ENCODE measurements at places on chromosomes 1 and 21.

DNA sequence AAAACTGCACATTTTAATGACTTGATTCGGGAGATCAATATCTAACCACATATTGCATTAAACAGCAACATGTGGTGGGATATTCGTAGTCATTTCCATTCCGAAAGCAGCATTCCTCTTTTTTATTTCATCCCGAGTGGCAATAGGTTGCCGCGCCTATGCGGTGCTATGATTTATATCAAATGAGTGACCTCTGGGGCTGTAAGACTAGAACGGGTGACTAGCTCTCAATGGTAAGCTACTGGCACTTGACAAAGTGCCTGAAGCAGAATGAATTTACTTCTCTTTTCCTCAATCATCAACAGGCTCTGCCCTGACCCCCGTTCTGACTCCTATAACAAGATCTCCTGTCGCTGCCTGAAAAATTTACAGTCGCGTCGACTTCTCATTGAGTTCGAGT lies 162.3 kb downstream of the ZNF281 start:
- peak; percentile 19 for DNase-seq

- no peak for DNase-seq
These were observed 190.2 kb upstream of the LRRC7 start for GRCh38 chr1:69377507-69377906.

DNA sequence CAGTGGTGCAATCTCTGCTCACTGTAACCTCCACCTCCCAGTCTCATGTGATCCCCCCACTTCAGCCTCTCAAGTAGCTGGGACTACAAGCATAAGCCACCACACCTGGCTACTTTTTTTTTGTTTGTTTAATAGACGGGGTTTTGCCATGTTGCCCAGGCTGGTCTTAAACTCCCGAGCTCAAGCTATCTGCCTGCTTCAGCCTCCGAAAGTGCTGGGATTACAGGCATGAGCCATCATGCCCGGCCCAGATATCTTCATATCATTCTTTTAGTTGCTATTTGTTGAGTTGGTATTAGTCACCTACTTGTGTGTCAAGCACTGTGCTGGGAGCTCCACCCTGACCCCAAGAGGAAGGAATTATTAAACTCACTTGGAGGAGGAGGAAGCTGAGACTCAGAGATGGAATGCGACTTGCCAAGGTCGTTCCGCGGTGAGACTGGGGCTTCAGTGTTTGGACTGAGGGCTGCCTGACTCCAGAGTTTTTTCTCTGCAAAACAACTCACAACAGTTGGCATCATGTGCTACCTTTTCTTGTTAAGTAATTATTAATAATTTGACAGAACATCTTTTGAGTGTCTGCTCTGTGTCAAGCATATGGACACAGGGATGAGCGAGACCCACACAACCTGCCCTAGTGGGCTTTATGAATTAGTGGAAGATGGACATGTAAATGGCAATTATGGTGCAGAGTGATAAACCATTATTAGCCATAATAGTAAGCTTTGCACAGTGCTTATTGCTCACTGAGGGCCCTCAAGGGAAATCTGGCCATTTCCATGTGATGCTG lies 132.0 kb downstream of the FOXD2 start:
- no peak for DNase-seq

GRCh38 chr21:46057111-46057709 lies 40.7 kb upstream of the COL6A2 start:
- DNase-seq: peak; percentile 18

- DNase-seq: no peak
These were observed 29.5 kb downstream of the LMO4 start for GRCh38 chr1:87358219-87358618.

DNA sequence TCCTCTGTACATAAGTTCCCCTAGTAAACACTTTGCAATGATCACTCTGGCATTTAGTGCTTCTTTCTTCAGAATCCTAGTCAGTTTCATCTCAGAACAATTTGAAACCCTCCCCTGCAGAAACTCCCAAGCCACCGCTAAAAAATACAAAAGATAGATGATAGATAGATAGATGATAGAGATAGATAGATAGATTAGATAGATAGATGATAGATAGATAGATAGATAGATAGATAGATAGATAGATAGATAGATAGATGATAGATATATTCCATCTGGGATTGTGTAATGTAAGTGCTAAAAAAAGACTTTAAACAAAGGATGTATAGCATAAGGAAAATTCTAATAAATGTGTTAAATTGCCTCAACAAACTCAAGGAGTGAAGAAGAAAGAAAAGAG lies 212.6 kb upstream of the POGK start:
- DNase-seq: no peak

DNA sequence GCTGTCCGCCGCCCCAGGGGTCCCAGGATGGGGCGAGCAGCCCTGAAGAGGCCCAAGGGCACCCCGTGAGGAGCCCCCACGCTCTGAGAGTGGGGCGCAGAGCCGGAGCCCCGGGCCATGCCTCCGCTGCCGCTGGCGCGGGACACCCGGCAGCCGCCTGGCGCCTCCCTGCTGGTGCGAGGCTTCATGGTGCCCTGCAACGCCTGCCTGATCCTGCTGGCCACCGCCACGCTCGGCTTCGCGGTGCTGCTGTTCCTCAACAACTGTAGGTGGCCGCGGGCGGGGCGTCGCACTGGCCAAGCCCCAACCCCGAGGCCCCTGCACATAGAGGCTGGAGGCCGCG lies 14.5 kb downstream of the AGRN start:
- DNase-seq: peak; percentile 50

DNA sequence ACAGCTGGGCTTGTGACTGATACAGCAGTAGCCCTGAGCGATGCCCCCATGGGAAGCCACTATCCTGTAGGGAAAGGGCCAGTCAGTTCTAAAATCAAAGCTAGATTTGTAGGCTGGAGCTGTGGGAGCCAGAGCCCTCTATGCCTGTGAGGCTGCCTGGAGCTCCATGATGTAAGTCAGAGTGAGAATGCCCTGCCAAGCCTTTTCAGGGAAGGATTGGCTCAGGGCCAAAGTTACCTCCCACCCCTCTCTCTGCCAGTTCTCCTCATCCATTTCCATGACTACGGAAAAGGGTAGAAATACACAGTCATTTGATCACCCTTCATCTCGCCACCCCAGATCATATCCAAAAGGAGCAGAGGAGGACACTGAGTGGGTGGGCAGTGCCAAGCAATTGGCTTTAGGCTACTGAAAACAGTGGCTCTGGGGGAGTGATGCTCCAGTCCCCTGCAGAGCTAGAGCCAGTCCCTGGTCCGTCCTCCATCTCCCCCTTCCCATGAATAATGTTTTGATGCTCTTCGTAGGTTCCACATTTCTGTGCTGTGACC lies 59.5 kb upstream of the KCNA3 start:
- no peak for DNase-seq

- no peak for DNase-seq
These were observed 122.5 kb downstream of the KIF26B start for GRCh38 chr1:245277276-245277675.

DNA sequence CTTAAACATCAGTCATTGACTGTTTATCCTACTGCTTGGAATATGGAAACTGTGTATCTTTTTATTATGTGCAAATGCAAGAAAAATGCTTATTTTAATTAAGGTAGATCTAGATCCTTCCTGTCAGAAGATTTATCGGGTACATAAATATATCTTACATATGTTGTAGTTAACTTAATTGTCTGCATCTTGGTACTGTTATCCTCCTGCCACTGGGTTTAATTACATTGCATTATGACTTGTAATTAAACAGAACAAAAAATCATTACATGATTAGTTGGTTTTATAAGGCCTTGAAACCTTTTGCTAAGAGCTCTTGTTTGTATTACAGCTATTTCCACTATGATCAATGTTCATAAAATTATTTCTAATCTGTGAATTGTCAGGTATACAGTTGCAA lies 211.2 kb downstream of the PTGER3 start:
- no peak for DNase-seq

DNA sequence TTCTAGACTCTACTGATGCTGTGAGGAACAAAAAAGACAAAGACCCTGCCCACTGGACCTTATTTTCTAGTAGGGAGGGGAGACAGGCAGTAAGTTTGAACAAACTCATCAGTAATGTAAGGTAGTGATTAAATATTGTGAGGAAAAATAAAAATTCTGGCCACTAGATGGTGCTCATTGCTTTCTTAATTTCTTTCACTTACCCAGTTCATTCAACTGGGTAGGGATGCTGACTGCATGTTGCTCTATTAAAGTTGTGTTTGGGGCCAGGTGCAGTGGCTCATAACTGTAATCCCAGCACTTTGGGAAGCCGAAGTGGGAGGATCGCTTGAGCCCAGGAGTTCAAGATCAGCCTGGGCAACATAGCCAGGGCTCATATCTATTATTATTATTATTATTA lies 6.3 kb upstream of the KYAT3 start:
- DNase-seq: peak; percentile 84

DNA sequence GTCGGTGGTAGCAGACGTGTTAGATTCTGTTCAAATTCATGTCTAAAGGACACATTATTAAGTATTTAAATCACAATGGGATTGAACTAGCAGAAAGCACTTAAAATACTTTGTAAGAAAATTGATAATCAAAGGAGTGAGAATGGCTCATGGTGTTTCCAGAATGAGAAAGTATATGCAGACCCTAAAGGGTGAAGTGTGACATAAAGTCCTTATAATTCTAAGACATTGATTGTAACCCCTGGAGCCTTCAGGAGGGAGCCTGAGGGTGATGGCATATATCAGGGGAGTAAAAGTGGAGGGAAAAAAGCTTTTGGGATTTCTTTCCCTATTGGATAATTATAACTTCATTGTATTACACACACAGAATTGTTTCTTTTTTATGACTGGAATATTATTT lies at the start of gene OR2C3:
Gene OR2C3 (minus strand): TSS at position 101 of the 400 bp plus-strand sequence. CDS start 3,929 bp downstream, outside the sequence.
- no peak for DNase-seq

- DNase-seq: no peak
These were observed 96.6 kb upstream of the RUNX1 start for GRCh38 chr21:35145626-35146233.

GRCh38 chr1:168348146-168348709 lies 67.6 kb downstream of the TBX19 start:
- peak; percentile 44 for DNase-seq

- DNase-seq: peak; percentile 7
These were observed 102.3 kb downstream of the OSBPL9 start for GRCh38 chr1:51719146-51719545.

DNA sequence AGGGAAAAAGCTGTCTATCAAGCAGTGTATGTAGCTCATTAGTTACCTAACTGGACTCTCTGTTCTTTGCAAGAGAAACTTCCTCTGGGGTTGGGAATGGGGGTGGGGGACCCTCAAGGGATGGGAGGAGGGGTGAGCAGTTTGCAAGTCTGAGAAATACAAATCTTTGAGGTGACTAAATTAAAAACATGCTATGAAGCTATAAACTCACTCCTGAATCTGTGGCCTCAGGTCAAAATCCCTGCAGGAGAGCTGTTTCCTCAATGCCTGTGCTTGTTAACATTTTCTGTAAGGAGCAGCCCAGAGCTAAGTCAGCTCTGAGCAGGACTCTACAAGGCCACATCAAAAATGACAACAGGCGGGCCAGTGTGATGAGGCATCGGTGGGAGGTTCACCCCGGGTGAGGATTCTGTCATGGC lies 32.8 kb upstream of the PTPRC start:
- DNase-seq: no peak

DNA sequence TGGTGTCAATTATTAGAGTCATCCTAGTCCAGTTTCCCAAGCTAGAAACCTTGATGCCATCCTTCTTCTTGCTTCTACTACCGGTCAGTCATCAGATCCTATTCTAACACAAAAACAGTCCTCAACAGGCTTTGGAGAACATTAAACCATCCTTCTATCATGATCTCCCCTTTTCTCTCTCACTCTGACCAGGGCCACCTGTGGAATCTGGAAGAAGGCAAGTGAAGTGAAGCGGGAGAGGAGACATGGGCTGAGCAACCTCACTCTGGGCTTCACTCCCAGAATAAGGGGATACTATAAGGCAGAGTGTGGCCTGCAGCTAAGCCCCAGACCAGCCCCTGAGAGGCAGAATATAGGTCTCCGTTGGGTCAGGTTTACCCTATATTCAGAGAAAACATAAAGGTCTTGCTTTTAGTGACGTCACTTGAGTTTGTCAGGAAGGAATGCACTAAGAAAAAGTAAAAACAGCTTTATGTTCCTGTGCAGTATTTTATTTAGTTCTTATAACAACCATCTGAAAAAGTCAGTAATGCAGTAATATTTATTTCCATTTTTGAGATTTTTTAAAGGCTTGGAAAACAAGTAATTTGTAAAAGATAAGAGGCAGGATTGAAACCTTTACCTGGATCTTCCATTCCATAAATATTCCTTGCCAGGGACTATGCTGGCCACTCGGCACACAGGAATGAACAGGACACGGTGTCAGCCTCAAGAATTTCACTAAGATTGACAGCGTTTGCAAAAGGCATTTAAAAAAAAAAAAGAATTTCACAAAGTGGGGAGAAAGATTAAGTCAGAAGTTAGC lies 61.3 kb downstream of the NFASC start:
- no peak for DNase-seq

- no peak for DNase-seq
These were observed 102.7 kb downstream of the LYST start for GRCh38 chr1:235763962-235764361.

DNA sequence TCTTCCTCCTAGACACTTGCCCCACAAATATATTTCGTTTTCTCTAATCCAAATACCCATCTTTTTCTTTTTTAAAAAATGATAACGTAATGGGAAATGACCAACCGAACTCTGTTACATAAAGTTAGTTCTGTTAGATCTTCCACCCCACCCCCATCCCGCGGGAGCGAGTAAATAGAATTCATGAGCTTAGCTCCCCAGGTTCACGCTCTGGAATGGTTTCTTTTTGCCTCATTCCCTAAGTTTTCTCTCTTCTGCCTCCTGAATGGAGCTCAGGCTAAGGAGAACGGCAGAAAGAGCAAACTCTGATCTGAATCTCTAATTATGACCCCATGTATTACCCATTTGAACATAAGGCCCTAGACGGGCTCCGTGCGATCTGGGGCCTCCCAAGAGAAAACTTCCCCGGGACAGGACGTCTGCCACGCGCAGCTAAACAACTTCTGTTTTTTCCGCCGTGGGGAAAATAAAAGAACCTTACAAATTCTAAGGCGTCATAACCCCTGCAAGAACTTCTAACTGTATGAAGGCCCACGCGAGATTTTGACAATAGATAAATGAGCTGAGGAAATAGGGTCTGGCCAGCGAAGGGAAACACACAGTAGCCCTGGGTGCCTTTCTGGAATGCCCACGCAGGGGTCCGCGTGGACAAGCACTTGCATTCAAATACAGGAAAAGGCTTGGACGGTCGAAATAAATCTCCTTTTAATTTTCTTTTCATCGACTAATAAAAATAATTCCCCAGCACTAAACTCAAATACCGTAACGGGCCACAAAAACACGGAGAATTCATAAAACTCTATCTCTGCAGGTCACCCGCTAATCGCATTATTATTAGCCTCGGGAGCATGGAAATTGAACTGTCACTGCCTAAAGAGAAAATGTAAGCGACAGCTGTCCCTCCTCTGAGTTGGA lies 2.2 kb downstream of the TBX15 start:
- no peak for DNase-seq

DNA sequence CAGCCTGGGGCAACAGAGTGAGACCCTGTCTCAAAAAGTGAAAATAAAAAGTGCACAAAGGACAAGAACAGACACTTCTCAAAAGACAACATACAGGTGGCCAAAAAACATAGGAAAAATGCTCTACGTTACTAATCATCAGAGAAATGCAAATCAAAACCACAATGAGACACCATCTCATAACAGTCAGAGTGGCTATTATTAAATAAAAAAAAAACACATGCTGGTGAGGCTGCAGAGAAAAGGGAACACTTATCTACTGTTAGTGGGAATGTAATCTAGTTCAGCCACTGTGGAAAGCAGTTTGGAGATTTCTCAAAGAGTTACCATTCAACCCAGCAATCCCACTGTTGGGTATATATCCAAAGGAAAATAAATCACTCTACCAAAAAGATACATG lies 173.2 kb downstream of the SMYD3 start:
- DNase-seq: no peak

- no peak for DNase-seq
These were observed 391.9 kb downstream of the PTPRU start for GRCh38 chr1:29628190-29628589.

Data from suppressor macrophage (primary cell).